ENCODE measurements at places on chromosomes 2 and 18.

DNA sequence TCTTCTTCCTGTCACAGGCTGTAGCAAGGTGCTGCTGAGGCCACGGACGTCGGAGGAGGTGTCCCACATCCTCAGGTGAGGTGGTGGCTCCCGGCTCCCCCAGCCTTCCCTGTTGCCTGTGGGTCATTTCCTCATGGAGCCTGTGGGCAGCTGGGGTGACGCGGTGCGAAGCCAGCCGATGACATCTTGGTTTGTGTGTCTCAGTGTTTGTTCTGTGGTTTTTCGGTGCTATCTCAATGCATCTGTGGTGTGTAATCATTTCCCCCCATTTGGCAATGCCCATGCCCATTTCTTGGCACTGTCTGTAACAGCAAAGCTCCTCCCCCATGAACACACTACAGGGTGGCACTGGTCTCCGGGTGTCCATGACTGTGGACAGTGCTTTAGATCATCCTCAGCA lies 6.6 kb downstream of the D2HGDH start:
- DNase-seq: no peak

DNA sequence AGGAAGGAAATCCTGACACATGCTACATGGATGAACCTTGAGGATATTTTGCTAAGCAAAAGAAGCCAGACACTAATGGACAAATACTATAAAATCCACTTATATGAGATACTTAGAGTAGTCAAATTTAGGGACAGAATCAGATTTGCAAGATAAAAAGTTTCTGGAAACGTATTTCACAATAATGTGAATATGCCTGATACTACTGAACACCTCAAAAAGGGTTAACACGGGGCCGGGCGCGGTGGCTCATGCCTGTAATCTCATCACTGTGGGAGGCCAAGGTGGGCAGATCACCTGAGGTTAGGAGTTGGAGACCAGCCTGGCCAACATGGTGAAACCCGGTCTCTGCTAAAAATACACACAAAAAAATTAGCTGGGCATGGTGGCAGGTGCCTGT lies 1.7 kb upstream of the RMC1 start:
- DNase-seq: no peak

DNA sequence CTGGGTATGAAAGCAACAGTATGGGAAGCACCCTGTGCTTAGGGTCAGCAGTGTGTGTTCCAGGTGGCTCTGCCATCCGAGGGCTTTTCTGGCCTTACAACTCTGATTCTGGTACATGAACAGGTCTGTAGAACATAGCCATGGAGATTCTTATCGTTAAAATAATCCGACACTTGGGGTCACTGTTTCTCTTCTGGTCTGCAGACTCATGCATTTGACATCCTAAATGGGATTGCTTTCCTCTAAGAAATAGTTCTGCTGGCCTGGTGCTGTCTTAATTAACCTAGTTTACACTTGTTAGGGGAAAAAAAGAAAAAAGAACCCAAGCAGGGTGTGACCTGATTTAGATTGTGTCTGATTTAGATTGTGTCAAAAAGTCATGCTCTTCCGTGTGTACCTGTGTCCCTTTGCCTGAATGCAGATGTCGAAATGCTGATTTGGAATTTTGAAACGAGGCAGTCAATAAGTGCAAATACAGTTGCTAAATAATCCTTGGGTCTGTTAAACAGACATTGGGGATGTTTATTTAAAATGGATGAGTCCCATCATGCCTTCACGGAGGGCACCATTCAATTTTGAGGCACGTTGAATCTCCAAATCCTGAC lies 59.6 kb downstream of the TRPM8 start:
- peak; percentile 93 for DNase-seq

GRCh38 chr2:220315098-220315823 lies 687.8 kb downstream of the SLC4A3 start:
- DNase-seq: no peak

- DNase-seq: no peak
Observed at GRCh38 chr2:54570925-54571694, 115.0 kb downstream of the SPTBN1 start.

GRCh38 chr2:221484761-221485502 lies 87.2 kb downstream of the EPHA4 start:
- peak; percentile 81 for DNase-seq

DNA sequence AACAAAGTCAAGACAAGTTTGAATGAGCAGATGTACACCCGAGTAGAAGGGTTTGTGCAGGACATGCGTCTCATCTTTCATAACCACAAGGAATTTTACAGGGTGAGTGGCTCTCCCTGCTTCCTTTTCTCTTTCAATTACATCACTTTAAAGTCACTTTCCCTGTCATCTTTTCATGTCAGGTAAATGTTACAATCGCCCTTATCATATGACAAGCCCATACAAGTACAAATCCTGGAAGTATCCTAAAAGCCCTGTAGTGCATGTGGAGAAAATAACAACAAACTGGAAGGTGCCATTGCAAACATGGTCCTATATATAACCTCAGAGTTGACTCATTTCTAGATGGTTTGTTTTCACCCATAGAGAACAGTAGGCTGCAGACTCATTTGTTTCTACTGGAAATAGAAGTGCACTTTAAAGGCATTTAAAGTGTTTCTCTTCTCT lies 126.0 kb downstream of the SP100 start:
- DNase-seq: no peak

GRCh38 chr2:112029164-112029563 lies 25.9 kb upstream of the TMEM87B start:
- no peak for DNase-seq

DNA sequence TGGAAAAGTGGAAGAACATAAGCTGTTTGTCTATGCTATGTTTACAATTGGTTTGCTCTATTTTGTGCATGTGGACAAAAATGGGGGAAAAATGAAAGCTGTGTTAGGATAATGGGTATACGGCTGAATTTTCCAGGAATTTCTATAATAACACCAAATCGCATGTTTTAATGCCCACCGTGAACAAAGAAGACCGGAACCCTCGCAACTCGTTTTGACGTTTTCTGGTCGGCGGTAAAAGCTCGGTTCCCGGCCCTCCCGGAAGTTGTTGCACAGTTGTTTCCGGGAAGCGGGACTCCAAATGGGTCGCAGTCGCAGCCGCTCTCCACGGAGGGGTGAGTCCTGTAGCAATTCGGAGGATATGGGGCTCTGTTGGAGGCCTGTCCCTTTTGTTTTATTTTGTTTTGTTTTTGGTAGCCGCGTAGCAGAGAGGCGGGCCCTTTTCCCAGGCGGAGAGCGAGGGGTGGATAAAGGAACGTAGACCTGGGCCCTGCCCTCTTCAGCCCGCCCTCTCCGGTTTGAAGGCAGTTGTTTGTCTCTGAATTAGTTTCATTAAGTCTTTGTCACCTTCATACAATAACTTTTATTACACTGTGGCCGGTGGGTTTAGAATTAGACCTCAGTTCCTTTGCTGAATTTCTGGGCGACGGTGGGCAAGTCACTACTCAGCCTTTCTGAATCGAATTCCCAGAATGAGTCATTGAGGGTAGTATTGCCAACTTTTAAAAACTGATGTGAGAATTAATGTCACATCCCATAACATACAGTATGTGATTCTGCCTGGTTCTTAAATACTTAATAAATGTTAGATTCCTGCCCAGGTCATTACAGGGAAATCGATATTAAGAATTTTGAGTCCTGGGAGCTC lies at the start of gene SNRNP27:
TSS of gene SNRNP27 (plus strand) at position 273 of the 868 bp plus-strand sequence. CDS start at position 302, 29 bp downstream.
- DNase-seq: peak; percentile 87

DNA sequence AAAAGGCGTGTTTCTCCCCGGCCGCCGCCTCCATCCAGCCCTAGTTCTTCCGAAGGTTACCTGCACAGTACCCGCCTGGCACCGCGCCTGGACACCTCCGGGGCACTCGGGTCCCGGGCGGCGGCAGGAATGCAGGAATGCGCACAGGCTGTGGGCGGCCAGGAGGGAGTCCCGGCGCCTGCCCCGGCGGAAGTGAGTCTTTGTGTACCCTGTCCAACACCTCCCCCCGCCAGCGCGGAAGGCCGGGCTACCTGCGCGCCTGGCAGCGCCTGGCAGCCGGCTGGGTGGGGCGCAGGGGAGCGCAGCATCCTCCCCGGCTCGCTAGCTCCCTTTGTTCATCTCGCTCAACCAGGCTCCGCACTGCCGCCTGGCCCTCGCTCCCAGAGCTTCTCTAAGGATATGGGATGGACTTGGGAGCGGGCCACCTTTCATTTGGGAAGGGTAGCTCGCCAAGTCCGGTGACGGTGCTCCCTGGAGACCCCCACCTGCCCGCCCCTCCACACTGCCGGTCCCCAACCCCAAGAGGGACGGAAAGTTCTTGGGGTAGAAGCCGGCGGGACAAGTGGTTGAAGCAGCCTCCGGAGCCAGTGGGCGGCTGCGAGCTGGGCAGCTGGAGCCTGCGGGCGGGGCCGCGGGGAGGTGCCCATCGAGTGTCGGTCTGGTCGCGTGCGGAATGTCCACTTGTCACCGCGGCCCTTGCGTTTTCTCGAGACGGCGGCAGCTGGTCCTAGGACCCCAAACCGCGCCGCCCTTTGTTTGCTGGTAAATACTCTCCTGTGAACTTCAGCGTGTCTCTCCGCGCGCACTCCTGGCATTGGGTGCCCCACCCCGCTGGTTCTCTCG lies 1.2 kb upstream of the ST6GAL2 start:
- no peak for DNase-seq
